Stimulated activated CD8-positive, alpha-beta memory T cell treated with anti-CD3 and anti-CD28 coated beads, Interleukin-4, amount 100 ng/mL, for 24 hours (primary cell): ENCODE measurements at places on chromosomes 1 and 21.

GRCh38 chr1:162420120-162420519 lies 8.2 kb upstream of the SH2D1B start:
- no peak for DNase-seq

GRCh38 chr1:213564215-213564659 lies 423.5 kb upstream of the PROX1 start:
- no peak for DNase-seq

DNA sequence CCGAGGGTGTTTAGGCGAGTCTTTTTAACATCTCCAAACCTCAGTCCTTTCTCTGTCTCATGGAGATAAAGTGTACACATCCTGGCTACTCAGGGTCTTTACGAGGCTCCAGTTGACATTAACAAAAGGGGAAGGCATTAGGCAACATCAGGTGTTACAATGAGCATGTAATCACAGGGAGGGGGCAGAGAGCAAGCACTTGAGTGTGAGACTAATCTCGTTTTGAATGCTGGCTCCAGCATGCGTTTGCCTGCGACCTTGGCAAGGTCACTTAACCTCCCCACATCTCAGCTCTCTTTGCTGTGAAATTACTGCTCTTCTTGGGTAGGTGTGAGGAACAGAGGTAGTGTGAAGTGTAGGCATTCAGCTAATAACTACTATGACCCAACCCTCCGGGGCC lies 3.1 kb downstream of the TNNT2 start:
- DNase-seq: no peak

DNA sequence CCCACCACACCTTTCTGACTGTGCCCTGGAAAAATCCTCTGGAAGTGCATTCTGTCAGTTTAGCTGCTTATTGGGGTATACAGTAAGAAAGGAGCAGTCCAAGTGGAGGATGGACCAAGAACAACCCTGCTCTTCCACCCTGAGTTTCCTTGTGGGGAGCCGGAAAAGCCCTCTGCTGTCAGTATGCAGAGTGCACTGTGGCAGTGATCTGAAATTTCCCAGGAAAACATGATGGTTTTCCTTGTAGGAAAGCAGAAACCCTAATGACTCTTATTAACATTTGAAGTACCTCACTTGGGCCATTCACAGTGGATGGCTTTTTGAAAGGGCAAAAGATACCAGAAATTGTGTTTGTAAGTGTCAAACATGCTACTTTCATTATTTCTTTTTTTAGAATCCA lies 20.5 kb downstream of the ELAVL4 start:
- DNase-seq: no peak

DNA sequence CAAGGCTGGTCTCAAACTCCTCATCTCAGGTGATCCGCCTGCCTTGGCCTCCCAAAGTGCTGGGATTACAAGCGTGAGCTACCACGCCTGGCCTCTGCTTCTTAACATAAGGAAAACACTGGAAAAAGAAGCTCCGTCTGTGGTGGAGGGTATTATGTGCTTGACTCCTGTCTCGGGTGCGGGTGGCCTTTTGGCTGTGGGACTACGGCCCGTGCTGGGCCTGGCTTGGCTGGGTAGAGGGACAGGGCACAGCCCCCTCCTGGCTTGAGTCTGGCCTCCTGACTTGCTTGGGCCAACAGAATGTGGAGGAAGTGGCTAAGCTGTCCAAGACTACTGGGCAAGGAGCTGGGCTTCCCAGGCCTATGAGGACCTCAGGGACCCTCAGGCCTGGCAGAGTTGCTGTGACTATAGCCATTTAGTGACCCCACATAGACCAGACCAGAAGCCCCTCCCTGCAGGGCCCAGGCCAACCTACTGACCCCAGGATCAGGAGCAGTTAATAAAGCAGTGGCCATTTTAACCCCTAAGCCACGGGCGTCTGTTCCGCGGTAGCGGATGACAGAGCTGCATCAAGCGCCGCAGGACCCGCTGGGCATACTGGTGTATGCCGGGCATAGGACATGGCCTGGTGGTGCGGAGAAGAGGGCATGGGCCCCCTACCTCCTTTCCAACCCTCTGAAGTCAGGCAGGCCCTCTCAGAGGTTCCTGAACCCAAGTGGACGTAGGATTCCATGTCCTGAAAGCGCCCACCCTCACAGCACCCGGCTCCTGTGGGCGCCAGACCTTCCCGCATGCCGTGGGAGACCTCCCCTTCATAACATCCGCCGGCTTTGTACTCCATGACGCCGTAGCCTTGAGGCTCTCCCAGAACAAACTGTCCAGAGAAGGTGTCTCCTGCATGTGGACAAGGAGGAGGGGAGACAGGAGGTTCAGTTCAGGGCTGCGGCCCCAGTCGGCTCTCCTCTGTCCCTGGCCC lies 4.4 kb downstream of the MORN1 start:
- DNase-seq: no peak

DNA sequence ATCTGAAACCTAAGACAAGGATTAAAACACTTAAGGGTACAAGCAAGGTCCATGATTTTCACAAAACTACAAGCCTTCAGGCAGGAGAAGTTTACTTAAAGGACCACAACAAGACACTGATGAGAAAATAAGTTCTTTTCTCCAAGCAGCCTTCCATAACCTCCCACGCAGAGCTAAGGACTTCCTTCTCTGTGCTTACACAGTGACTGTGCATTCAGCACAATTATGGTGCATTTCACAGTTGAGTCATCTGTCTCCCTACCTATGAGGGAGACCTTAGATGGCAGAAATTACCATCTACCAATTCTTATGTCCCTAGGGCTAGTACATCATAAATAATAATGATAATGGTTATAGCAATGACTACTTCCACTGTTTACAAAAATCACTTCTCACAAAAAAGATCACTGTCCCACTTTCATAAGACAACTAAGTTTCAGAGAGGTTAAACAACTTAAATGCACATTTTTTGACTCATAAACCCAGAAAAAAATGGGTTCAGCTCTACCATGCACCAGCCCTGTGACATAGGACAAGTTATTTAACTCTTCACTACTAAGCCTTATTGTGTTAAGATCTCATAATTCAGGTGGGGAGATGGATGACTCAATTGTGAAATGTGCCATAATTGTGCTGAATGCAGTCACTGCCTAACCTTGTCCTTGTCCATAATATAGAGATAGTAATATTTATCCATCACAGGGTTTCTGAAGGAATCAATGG lies 45.3 kb downstream of the TARBP1 start:
- DNase-seq: no peak

DNA sequence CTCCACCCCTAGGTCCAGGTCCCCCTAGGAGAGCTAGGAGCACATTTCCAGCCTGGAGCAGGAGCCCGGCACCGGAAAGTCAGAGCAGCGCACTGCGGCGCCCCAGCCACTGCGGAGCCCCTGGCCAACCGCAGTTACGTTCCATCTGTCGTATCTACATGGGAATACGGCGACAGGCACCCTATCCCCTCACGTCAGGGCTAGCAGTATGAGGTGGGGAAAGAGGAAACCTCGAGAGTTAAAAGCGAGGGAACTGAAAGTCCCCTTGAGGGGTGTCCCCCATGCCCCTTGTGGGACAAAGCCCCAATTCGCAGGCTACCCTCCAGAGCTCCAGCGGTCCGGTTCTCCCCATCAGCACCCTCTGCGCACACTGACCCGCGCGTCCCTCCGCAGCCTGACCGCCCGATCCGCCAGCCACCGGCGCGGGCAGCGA lies 995 bp downstream of the COLGALT2 start:
- no peak for DNase-seq

- DNase-seq: no peak
These were observed 4.5 kb upstream of the EDEM3 start for GRCh38 chr1:184759112-184759511.

DNA sequence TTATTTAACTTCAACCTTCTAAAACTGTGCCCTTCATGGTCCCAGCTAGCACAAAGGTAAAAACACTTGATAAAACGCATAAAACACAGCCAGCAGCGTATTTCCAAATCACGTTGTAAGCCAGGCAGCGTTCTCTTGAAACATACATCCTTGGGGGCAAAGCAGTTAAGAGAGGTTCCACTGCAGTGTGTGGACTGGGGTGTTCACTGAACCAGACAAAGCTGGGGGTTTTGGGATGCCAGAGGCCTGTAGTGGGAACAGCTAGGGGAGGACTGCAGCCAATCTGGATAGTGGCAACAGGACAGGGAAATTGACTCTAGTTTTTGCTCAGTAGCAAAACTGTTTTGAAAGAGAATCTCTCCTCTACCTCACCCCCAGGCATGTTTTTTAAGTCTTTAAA lies 21.5 kb upstream of the ATP5PO start:
- no peak for DNase-seq

DNA sequence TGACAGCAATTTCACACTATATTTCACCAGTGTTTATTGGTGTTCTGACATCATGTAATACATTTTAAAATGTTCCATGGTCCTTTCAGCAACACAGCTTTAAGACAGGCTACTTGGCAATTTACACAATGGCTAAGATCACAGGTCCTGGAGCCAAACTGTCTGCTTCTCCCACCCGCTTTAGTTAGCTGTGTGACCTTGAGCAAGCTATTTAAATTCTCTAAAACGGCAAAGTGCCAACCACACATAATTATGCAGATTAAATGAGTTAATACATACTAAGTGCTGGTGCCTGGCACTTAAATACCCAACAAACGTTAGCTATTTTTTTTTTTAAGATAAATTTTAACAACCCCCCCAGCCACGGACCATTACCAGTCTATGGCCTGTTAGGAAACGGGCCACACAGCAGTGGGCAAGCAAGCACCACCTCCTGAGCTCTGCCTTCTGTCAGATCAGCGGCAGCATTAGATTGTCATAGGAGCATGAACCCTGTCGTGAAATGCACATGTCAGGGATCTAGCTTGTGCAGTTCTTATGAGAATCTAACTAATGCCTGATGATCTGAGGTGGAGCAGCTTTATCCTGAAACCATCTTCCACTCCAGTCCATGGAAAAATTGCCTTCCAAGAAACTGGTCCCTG lies 26.9 kb downstream of the SOD1 start:
- no peak for DNase-seq

- DNase-seq: no peak
These were observed 9.7 kb downstream of the HSD3B1 start for GRCh38 chr1:119516680-119517079.

DNA sequence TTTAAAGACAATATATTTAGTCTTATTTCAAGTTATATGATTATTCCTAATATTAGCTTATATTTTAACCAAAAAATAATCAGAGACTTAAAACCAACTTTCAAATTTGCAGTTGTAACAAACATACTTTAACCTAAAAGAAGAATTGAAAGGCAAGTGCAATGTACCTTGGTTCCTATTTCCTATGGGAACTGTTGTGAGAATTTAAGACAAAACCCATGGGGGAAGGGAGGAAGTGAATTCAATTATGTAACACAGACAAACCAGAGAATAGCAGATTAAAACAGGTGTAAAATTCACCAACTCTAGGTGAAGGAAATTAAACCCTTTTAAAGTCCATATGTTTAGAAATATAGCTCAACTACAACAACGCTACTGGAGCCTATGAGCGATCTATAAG lies 22.6 kb upstream of the CR2 start:
- DNase-seq: no peak

- no peak for DNase-seq
These were observed 27.7 kb upstream of the DYRK1A start for GRCh38 chr21:37338671-37339551.

DNA sequence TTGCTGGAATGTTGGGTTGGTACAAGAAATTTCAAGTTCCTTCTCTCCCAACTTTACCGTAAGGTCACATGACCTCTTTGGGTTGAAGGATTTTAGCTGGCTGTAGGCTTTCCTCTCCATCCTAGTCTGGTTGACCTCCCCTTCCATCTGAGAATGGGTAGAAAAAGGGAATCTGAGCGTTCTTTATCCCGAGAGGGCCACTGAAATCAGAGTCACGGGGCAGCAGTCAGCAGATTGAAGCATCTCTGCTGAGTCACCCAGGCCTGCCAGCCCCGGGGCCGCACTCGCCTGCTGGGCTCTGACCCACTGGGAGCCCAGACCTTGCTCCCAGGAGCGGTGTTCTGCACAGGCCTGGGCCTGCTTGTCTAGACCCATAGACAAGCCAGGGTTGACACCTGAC lies 31.0 kb downstream of the TMCC2 start:
- no peak for DNase-seq

- no peak for DNase-seq
These were observed 10.1 kb upstream of the MATN1 start for GRCh38 chr1:30733493-30733892.

GRCh38 chr1:30321996-30322858 lies 401.2 kb downstream of the MATN1 start:
- DNase-seq: no peak

DNA sequence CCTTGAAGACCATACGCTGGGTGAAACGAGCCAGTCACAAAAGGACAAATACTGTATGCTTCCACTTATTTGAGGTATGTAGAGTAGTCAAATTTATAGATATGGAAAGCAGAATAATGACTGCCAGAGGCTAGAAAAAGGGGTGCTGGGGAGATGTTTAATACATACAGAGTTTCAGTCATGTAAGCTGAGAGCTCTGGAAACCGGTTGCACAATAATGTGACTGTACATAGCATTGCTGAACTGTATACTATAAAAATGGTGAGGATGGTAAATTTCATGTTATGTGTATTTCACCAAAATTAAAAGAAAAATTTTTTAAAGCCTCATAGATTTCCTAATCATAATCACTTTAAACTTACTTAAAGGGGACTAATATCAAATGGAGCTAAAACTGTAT lies 110.8 kb downstream of the ZZZ3 start:
- no peak for DNase-seq

- no peak for DNase-seq
These were observed 44.4 kb upstream of the RABGAP1L start for GRCh38 chr1:174114788-174115448.

GRCh38 chr1:2104621-2105427 lies 54.6 kb downstream of the PRKCZ start:
- no peak for DNase-seq

DNA sequence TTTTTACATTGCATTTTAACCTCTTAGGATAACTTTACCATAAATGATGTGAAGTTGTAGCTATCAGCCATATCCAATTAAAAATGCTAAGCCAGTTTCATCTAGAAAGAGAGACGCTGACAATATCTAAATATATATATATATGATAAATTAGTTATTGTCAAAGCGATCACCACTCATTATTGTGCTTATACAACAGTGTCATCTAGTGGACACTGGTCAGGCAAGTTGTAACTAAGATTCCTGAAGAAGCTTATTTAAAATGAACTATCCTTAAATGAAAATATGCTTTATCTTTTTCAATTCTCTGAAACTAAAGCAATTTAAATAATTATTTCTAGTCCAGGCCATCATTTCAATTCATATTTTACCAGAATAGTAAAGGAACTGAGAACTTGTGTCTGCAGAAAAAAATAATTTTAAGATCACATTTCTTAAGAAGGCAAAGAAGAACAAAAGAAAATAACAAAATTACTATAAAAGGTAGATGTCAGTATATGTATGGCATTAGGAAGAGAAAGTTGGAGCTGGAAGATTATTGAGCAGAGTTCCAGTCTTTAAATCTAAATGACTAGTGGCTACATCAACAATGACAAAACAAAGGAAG lies 193.3 kb upstream of the SNX7 start:
- no peak for DNase-seq

DNA sequence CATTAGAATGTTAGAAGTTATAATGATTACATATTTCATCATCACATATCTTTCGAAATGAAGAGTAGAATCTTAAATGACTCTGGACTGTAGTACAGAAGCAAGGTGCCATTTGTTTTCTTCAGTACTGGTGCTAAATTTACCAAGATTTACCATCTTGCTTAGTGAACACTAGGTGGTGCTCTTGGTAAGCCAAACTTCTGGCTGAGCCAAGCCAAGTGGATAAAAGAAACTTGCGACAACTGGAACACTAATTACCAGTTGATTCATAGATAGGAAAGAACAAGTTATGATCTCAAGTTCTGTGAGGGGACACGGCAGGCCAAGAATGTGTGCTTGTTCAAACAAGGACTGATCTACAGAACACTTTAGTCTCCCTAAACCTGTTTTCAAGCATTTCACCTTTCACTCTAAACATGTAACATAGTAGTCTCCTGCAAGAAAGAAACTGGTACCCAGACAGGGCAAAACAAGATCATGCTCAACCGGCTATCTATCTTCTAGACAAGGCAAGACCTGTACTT lies 19.8 kb downstream of the SPRTN start:
- no peak for DNase-seq
